ENCODE measurements at places on chromosomes 4 and X.
A peak's percentile ranks its signal among the peaks of the same experiment; 100 is the strongest.

- no peak for DNase-seq
Measured at GRCh38 chr4:139450586-139450985, 3.3 kb upstream of the RAB33B start.

DNA sequence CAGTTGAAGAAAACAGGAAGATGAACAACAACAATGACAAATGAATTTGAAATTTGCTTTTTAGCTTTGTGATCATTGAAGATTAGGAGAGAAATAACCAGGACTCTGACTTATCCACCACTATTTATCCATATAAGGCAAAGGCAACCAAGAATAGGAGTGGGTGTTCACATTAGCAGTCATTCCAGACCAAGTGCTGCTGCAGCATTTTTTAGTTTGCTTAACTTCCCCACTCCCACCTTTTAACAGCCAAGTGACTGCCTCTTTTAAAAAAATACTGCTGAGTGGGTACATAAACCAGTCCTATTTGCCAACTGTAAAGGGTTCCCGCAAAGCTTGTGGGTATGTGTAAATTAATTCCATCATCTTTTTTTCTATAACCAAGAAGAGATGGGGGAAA, 230.9 kb downstream of the IQCM start:
- no peak for DNase-seq

DNA sequence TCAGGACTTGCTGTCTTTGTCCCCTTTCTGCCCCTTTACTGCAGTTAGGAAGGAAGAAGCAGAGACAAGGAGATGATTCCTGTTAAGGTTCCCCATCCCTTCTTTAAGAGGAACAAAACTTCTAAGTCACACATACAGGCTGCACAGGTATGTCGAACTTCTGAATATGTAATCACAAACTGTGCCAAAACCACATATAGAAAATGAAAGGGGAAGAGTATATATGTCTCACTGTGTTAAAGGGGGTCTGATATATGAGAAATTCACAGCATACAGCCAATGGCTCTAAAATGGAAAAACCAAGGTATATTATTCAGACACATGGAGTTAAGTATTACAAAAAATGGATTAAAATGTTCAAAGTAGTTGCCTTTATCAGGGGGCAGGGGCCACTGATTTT, 11.7 kb downstream of the CFAP97 start:
- DNase-seq = no peak

DNA sequence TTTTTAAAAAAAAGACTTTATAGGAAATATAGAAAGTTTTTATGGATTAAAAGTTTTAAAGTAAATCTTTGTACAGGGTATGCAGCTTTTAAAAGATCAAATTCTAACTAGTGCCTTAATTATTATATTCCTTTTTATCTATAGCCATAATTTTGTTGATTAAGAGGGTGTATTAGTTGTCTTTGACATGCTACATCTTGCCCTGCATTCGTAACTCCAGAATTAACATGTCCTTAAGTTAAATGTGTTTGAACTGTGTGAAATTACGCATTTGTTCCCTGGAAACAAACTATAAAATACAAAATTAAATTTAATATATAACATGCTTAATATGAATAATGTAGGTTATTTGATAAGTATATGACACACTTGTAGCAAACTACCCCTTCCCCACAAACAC, 66.3 kb downstream of the PTPN13 start:
- DNase-seq = no peak

- DNase-seq = no peak
Measured at GRCh38 chrX:122857734-122858133, 326.3 kb upstream of the GRIA3 start.

- DNase-seq = peak; percentile 87
Measured at GRCh38 chrX:1537031-1537715, at the start of gene P2RY8. TSS of gene P2RY8 (minus strand) at chrX:1537185. CDS start at chrX:1466558, 70,627 bp downstream.

DNA sequence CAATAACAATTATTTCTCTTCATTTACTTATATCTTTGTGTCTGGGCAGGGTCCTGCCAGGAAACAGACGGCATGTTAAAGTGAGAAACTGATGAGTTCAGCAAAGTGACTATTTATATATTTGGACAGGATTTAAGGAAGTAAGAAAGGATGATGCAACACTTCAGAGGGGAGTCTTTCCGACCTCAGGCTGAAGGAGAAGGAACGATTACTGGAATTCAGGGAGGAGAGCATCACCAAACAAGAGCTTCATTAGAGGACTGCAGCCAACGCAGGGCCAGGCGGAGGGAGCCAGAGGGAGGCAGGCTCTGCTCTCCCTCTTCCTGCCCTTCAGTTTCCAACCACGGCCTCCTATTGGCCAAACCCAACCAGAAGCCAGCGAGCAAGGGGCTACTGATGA, 1.5 kb upstream of the TLR7 start:
- no peak for DNase-seq

- no peak for DNase-seq
Measured at GRCh38 chr4:128161138-128161537, 100.0 kb downstream of the LARP1B start.

GRCh38 chr4:172815499-172816164, 353.0 kb upstream of the GALNT7 start:
- DNase-seq = no peak

DNA sequence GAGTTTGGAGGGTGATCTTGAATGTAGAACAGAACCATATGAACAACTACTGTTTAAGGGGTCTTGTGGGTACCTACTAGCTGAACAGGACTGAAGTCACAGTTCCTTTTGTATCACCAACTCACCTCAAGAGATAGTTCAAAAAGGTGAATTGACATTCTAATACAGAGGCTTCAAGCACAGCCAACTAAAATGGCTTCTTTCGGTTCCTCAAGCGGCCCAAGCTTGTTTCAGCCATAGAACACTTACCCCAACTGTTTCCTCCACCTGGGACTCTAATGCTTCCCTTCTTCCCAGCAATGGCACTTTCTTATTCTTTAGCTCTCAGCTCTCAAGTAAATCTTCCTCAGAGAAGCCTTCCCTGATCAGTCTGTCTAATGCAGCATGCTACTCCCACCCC, 277.5 kb upstream of the GK2 start:
- DNase-seq = no peak

- DNase-seq = peak; percentile 68
Measured at GRCh38 chr4:6917461-6918271, 8.0 kb downstream of the TBC1D14 start.

DNA sequence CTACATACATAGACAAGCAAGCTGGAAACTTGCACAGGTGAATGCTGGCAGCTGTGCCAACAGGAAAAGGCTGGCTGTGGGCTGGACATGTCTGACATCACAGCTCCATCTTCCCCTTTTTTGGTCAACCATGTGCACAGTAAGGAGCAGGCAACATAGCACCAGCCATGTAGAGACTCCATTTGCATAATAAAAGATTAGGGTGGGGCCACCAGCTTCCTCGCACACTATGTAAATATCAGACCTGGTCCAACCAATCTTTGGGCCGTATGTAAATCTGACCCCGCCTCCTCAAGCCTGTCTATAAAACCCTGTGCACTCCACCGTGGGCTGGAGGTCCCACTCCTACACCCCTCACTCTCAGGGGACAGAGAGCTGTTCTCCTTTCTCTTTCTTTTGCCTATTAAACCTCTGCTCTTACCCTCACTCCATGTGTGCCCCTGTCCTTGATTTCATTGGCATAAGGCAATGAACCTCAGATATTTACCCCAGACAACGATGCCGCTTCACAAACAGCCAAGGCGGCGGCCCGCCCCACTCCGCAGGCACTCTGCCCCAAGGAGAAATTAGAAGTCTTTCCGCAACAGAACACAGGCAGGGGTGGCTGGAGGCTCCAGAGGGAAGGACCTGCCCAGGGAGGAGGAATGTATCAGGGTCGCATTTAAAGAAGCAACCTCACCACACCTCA, 862.2 kb downstream of the TRIML1 start:
- DNase-seq = no peak

DNA sequence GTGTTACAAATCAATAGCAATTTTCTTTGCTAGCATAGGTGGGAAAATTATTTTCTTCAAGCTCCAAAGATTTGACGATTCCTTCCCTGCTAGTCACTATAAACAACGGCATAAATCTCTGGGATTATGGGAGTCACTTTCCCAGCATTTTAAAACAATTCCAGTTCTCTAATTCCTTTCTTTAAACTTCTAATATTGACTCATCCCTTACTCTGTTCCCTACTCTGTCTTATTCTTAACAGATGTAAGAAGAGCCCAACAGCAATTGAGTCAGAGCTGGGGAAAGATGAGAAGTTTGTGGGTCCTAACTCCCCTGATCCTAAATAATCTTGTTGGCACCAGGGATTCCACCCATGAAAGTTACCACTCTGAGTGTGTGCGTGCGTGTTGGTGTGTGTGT, 47.4 kb upstream of the IL21 start:
- no peak for DNase-seq

DNA sequence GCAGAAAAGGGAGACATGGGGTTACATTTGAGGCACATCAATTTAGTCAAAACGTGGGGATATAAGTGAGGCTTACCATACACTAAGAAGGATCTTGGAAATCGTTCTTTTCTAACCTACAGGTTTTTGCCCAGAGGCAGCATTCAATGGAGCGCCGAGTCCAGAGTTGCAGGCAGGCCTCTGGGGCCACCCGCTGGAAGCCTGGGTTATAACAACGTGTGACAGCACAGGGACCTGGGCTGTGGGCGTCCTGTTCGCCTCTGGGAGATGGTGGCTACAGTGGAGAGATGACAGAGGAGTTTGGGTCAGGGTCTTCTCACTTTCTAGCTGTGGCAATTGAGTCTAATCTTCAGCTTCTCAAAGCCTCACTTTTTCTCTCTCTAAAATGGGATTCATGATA, 53.9 kb downstream of the ENPP6 start:
- peak; percentile 48 for DNase-seq

GRCh38 chr4:1583051-1583785, 100.9 kb downstream of the FAM53A start:
- no peak for DNase-seq

DNA sequence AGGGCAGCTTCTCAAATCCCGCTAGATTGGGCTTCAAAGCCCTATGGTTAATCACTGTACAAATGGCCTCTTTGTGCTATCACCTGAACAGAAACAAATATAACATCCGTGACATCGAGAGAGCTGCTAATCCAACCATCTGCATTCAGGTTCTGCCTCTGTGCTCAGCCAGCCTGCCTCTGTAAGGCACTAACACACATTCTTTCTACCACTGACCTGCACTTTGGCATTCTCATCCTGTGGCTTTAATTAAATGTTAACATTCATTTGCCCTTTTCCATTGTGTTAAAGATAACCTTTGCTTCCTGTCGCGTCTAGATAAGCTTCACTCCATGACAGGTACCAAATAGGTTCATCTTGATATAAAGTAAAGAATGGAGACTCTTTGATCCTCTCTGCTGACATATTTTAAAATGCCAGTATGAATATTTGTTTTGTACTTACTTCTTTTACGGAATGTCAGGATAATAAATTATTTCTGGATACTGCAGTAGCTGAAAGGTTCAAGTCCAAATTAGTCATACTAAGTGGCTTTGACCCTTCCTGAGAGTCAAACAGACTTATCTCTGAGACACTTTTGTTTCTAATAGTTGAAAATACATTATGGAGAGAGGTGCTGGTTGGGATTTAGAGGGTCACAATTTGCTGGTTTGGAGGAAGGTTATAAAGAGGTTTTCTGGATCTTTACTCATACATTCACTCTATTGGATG, 505.7 kb downstream of the PACRGL start:
- DNase-seq = no peak

DNA sequence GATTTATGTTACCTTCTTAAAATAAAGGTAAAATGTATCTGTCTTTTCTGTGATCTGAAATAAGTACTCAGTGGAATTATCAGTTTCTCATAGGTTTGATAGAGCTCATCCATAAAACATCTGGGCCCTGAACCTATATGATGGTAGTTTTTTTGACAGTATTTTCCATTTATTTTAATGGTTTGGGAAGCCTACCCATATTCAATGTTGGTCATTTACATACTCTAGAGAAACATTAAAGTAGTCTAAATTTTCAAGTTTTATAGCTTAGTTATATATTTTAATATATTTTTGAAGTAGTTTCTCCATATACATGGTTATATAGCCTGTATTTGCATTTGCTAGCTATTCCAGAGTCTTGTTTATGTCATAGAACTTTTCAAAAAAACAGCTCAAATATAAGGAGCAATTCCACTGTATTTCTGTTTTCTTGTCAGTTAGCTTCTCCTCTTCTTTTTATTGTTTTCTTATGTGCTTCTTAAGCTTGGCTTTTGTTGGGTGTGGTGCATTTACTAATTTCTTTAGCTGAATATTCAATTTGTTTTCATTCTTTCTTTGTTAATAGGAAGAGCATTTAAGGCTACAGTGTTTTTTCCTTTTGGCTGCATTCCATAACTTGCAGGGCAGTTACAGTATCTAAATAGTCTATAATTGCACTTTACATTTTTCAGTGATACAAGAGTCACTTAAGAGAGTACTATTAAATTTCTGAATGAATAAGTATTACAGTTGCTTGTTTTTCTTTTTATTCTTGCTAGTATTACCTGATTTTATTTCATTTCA, 181.4 kb downstream of the DKK2 start:
- DNase-seq = no peak

DNA sequence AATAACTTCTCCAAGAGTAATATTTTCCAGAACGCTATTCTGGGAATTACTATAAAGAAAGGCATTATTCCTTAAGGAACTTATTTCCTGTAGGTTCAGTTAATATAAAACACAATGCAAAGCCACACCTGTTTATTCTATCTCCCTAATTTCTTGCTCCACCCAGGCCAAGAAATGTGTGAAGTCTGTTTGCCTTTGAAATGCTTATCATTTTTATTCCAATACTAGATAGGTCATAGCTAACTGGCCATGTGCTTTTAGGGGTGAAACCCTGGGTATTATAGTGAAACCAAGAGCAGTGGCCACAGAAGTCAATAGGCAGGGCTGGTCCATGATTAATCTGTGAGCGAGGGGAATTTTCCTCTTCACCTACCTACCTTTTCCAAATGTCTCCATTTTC, 14.8 kb downstream of the CXCL3 start:
- no peak for DNase-seq

DNA sequence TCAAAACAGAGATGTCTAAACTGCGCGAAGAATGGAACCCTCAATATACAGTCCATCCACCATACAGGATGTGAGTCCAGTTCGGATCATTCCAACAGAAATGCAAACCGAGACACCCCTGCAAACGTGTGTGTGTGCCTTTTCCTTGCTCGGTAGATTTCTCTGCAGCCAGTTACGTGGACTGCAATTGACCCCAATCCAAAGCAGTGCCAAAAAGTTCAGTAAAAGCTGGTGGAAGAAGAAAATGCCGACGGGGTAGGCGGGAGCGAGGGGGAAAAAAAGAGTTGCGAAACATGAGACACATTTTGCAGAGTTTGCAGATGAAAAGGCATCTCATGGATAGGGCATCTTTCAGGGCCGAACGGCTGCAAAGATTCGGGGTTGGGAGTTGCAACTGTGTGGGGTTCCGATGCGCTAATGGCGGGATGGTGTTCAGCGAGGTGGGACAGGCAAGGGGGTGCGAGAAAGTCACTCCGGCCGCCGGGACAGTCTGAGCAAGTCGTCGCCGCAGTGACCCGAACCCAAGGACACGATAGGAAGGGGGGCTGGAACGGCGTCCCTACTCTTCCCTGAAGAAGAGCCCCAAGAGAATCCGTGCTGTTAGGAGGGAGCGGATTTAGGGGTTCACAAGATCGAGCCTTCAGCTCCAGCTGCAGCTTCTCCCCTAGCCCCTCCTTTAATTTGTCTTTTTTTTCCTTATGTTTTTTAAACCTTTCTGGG, 3.8 kb downstream of the PHOX2B start:
- DNase-seq = no peak

- no peak for DNase-seq
Measured at GRCh38 chr4:42474406-42474805, 77.1 kb downstream of the SHISA3 start.
